ENCODE measurements at places on chromosomes 7 and 10.

DNA sequence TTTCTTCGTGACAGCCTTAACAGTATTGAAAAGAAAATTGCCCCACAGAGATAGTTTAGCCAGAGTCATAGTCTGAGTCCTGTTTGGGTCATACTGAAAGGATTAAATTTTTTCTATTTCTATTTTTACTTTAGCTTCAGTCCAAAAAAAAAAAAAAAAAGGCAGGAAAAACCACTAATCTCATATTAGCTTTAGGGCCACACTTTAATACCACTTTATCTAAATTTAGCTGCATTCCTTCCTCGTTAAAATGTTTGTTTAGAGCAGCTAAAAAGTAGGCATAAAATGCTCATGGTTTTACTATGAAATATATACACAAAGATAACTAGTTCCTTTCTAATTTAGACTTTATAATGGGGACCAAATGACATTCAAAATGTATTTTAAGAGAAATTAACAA lies 216.5 kb upstream of the TMEM196 start:
- no peak for DNase-seq

DNA sequence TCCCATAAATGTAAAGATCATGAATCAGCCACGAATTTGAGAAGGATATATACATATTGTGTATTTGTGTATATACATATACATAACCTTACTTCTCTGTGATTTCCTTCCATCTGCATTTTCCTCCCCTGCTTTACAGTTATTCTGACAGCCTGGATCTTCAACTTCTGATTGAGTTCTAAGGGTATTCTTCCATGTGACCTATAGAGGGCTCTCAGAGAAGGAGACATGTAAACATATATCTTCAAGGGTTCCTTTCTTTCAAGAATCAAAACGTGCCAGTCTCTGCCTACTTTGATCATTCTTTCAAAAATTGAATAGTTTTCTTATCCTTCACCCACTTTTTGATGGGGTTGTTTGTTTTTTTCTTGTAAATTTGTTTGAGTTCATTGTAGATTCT lies 453.7 kb upstream of the POT1 start:
- DNase-seq = no peak

DNA sequence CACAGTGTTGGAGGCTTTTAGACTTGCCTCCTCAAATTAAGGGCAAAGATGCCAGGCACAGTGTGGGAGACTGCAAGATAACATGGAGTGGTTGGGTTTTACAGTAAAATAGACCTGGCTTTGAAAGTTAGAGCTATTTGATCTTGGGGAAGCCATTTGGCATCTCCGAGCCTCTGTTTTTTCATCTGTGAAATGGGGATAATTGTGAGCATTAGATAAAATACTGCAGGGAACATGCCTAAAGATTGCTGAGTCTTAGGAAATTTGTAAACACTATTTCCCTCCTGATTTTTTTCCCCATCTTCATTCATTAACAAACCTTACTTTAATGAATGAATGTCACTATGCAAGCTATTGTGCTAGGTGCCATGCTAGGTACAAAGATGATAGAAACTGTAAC lies 241.3 kb upstream of the SLC26A5 start:
- DNase-seq = no peak

GRCh38 chr10:46540412-46541016 lies 15.9 kb downstream of the GPRIN2 start:
- no peak for DNase-seq

DNA sequence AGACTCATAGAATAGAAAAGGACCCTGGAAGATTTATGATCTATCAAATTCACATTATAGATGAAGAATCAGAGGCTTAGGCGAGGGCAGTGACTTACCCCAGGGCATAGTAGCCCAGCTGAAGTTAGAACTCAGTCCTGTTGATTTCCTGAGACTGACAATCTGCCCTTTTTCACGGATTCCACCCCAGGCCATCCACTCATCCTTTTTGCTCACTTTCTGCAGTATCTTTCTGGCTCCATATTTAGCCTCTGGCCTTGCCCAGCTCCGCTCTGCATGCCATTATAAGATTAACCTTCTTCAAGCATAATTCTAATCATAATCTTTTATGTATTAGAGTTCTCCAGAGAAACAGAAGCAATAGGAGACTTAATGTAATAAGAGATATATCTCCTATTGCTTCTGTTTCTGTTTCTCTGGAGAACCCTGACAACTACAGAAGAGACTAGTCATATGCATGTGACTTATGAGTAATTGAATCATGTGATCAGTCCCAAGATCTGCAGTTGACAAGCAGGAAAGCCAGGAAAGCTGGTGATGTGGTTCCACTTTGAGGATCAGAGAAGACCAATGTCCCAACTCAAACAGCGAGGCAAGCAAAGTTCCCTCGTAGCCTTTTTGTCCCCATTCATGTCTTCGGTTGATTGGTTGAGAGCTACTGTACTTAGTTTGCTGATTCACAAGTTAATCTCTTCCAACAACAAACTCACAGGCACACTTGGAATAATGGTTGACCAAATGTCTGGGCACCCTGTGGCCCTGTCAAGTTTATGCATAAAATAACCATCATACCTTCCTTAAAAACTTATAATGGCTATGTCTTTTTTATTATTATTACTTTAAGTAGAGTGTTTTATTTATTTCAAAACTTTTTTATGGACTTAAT lies 412.1 kb downstream of the SUGCT start:
- no peak for DNase-seq

GRCh38 chr10:277963-278362 lies 142.7 kb downstream of the ZMYND11 start:
- no peak for DNase-seq

Measured in stimulated activated CD4-positive, alpha-beta T cell treated with anti-CD3 and anti-CD28 coated beads, Interleukin-15, amount 100 ng/mL, for 48 hours (primary cell).